ENCODE measurements at places on chromosomes 3 and 15.

DNA sequence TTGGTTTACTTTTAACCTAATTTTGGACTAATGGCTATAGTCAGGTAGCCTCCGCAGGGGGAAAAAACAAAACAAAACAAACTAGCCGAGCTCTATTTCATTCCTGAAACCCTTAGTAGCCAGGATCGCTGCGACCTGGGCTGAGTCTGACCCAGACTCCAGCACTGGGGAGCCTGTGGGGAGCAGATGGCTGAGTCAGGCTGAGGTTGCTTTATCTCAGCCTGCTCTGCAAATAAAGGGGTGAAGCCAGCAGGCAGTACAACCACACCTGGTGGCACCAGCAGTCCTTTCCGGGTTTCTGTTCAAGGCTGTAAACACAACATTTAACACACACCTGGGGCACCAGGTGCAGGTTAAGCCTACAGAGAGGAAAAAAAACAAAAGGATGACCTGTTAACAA, 27.3 kb downstream of the ABHD2 start:
- DNase-seq: no peak

- no peak for DNase-seq
Measured at GRCh38 chr15:96321639-96322535, 8.6 kb upstream of the NR2F2 start.

DNA sequence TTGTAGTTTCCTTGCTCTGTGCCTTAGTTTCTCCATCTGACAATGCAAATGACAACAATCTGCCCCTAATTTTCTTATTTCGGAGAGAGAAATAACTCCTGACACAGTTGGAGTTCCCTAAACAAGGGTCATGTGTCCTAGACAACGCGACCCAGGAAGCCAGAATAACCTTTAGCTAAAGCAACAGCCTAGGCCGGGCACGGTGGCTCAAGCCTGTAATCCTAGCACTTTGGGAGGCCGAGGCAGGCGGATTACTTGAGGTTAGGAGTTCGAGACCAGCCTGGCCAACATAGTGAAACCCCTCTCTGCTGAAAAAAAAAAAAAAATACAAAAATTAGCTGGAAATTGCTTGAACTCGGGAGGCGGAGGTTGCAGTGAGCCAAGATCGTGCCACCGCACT, 49.9 kb downstream of the MCF2L2 start:
- no peak for DNase-seq

- DNase-seq: no peak
Measured at GRCh38 chr3:194541483-194541882, 54.7 kb upstream of the ATP13A3 start.
